Upper lobe of left lung (tissue), 6 donors: ENCODE measurements at places on chromosomes 13 and 19. TPM values are rescaled to one million over a fixed set of nuclear protein-coding genes. Genes with fewer than 3 reads are reported as not detected.

GRCh38 chr19:9885077-9885552 is 50.0 kb downstream of the PIN1 start:
- DNase-seq = no peak

- peak; percentile 43 for DNase-seq
Measured at GRCh38 chr19:48925240-48925843, 8.2 kb upstream of the DHDH start.

- DNase-seq = no peak
Measured at GRCh38 chr13:76250211-76250610, 614.1 kb downstream of the LMO7 start.

- no peak for DNase-seq
Measured at GRCh38 chr13:51154029-51154555, 43.0 kb upstream of the C13orf42 start.

- DNase-seq = no peak
Measured at GRCh38 chr19:45739498-45740439, 6.5 kb downstream of the MEIOSIN start.

GRCh38 chr13:23623394-23623793 is 53.2 kb downstream of the TNFRSF19 start:
- DNase-seq = no peak

GRCh38 chr13:111099290-111099689 is 15.8 kb upstream of the ARHGEF7 start:
- no peak for DNase-seq

GRCh38 chr19:15354566-15355296 is 22.4 kb upstream of the BRD4 start:
- DNase-seq = no peak

GRCh38 chr13:59774491-59774971 is 389.2 kb downstream of the DIAPH3 start:
- no peak for DNase-seq

DNA sequence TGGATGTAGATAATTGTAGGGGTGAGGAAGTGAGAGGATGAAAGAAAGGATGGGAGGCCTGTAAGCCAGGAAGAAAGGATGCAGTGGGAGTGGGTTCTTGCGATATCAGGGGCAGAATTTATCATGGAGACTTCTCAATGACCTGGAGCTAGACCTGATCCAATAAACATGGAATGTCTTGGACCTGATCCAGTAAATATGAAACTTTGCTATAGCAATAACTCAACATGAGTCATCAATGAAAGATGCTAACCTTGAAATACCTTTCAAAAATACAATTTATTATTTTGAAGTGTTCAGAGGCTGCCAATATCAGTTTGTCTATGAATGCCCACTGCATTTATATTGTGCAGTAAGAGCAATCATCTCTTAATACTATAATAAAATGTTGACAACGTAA is 279.5 kb downstream of the POU4F1 start:
- no peak for DNase-seq

DNA sequence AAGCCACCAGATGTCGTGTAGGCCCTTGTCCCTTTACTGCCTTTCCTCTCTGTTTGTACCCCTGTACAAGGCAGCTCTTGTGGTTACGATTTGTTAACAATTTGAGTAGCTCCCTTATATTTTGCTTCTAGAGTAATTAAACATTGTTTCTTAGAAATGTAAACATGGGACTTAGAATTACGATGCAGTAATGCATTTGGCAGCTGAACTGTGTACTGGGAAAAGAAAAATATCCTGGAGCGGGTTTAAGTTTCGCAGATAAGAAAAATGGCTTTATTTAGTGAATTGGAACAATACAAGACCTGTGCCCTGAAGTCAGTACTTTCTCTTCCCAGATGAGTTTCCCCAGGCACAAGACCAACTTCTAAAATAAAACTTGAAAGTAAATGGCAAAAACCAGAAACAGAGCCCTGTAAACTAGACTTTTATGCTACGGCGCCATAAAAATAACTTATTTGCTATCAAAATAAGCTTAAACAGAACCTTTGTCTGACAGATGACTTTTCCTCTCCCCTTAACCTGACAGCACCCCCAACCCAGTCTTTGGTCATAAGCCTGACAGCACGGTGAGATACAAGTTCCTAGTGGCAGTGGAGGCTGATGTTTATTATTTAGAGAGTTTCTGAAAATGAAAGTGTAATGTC is 63.0 kb downstream of the LRCH1 start:
- DNase-seq = no peak

DNA sequence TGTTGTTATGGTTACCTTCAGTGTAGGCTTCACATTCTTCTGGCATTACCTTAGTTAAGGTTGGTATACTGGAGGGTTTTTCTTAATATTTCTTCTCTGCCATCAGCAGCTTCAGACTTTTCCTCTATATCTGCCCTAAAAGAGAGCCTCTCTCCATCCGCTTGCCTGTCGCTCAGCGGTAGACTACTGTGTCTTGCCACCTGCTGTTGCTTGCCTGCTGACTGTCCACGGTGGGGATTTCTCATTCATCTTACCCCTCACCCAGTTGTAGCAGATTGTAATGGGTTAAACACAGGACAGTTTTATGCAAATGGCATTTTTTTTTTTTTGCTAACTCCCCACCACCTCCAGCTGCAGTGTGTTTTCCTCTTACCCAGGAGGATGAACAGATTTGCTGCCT is 577.2 kb downstream of the SLITRK5 start:
- DNase-seq = no peak

- DNase-seq = no peak
Measured at GRCh38 chr13:89496478-89496877, 1825.3 kb downstream of the SLITRK5 start.

DNA sequence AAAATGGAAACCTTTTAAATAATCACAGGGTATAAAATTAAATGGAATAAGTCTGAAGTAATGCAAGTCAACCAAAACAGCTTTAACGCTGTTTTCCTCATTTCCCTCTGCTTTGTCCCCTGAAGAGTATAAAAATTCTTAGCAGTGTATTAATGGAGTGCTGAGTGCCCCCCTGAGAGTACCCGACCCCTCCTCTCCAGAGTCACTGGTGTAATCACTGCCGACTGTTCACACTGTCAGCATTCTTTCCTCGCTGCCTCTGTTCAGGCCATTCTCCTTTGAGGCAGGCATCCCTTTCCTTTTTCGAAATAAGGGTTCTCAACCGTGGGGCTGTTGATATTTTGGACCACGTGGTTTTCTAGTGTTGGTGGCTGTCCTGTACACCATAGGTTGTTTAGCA is 146.9 kb upstream of the SLC10A2 start:
- no peak for DNase-seq

GRCh38 chr13:20411638-20412342 is 113.9 kb downstream of the CRYL1 start:
- no peak for DNase-seq

Gene ZNF541
- total RNA-seq = 0.54 TPM

Gene ZNF284
- total RNA-seq = 4.8 TPM

Gene SIAH3
- not detected for total RNA-seq

Gene SH2D3A
- 42.9 TPM for total RNA-seq

Gene PRR19
- total RNA-seq = 0.61 TPM

Gene PLVAP
- 1.0 TPM for total RNA-seq
